Panc1 (cell line): ENCODE measurements at places on chromosomes 6 and 20. TPM values are rescaled to one million over a fixed set of nuclear protein-coding genes. Genes with fewer than 3 reads are reported as not detected.

- no peak for DNase-seq
These were observed 1295.6 kb upstream of the CITED2 start for GRCh38 chr6:140670021-140670420.

- no peak for DNase-seq
These were observed 89.1 kb downstream of the PTCHD4 start for GRCh38 chr6:48021904-48022303.

- peak; percentile 67 for DNase-seq
These were observed 4.6 kb downstream of the OR2H2 start for GRCh38 chr6:29589423-29590048.

DNA sequence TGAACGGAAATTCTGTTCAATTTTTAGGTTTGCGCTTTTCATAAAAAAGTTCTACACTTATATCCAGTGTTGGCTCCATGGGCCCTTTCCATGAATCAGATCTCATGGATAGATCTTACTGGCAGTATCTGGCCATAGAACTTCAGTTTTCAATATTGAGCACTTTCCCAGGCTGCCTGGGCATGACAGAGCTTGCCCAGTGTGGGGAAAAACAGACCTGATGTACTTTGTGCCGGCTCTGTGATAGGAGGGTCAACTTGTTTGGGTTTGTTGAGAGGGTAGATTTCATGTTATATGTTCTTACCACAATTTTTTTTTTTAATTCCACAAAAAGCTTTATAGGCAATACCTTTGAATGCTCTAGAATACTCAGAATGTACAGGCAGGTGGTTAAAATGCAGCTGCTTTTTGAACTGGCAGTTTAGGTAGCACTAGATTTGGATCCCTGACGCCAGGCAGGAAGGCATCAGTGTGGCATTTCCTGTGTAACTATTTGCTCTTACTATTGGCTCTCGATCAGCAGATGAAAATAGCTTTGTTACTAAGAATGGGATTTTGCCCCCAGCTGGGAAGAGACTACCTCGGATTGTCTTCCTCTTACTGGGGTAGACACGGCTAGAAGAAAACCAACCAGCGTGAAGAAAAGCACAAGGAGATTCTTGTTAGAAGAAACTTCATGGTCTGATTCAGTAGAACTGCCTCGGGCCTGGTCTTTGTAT is 404.9 kb upstream of the SOX4 start:
- no peak for DNase-seq

- no peak for DNase-seq
These were observed 415.8 kb downstream of the PREX1 start for GRCh38 chr20:48411919-48412522.

DNA sequence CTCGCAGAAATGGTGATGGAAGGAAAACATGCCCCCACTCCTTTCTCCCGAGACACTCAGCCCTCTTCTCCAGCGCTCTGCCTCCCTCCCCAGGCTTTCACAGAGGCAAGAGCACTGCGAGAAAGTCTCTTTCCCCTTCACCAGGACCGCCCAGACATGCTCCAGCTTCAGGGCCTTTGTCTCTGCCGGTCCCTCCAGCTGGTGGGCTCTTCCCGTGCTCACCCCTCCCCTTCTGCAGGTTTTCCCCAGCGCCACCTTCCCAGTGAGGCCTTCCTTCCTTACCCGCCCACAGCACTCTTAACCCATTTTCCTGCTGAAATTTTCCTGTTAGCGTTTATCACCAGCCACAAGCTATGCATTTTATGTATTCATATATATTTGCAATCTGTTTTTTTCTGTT is 86.2 kb downstream of the TFAP2C start:
- DNase-seq: no peak

DNA sequence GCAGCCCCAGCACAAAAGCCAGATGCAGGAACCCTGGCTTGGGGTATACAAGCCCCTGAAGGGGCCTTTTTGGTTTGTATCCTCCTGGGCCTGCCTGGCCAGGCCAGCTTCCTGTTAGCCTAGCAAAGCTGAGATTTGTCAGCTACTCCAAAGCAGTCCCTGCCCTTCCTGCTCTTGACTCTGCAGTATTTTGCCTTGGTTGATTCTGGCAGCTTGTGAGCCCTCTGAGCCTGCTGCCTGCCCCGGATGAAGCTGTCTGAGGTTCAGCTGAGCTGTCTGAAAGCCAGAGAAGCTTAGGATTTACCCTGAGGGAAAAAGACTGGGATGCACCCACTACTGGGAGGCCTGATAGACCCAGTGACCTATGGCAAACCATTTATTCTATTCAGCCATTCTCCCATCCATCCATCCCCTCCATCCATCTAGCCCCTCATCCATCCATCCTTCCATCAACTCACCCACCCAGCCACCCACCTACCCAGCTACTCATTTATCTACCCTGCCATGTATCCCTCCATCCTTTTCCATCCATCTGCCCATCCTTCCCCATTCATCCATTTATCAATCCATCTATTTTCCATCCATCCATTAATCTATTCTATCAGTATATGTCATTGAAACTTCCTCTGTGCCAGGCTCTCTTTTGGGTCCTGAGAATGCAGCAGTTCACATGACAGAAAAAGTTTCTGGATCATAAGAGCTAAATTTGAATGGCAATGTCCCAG is 307.5 kb downstream of the DHX35 start:
- no peak for DNase-seq

DNA sequence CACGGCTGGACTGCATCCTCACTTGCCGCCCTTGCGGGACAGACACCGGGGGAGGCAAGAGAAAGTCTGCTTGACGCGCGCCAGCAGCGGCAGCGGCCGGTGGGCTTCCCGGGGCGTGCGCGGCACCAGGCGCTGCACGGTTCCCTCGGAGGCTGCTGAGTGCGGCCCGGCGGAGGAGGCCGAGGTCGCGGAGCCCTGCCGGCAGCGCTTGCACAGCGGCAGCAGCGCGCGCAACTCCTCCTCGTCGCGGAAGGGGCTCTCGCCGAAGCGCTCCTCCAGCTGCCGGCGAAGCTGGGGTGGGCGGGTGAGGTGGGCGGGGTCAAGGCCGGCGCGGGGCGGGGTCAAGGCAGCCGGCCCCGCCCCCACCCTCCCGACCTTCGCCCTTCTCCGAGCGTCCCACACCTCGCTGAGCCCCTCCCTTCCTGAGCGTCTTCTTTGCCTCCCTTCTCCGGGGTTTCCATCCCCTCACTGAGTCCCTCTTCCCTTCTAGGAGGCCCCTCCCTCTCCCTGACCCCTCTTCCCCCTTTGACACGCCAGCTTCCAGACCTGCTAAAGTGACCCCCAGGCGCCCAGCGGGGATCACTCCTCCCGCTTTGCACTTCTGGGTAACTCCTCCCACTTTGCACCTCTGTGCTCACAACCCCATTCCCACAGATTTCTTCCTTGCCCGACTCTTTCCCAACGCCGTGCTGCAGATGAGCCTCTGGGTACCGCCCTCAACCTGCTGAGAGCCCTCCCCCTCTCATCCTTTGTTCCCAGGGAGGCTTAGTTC is 8.8 kb downstream of the DUSP15 start:
- no peak for DNase-seq

GRCh38 chr6:100134703-100135102 is 140.7 kb upstream of the MCHR2 start:
- DNase-seq: no peak

- DNase-seq: no peak
These were observed 26.5 kb downstream of the ULBP1 start for GRCh38 chr6:149990212-149990660.

GRCh38 chr6:11042750-11043377 is 1.2 kb downstream of the ELOVL2 start:
- no peak for DNase-seq

DNA sequence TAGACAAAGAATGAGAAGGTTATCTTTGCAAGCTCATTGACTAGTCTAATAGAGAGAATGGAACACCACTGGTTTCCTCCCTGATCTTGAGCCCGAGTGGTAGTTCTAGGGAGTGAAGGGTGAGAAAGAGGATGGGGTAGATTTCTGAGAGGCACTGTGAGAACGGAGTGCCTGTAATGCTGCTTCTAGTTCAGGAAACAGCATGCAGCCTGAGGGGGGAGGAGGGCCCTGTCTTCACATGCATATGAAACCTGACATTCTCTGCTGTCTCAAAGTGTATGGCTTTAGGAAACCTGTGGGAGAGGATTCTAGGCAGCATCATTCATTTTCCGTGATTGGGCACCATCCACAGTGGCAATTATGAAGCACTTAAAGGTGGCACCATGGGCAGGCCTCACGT is 259.4 kb upstream of the MAN1A1 start:
- no peak for DNase-seq

- DNase-seq: no peak
These were observed 6.4 kb upstream of the NCOA7 start for GRCh38 chr6:125784365-125784764.

DNA sequence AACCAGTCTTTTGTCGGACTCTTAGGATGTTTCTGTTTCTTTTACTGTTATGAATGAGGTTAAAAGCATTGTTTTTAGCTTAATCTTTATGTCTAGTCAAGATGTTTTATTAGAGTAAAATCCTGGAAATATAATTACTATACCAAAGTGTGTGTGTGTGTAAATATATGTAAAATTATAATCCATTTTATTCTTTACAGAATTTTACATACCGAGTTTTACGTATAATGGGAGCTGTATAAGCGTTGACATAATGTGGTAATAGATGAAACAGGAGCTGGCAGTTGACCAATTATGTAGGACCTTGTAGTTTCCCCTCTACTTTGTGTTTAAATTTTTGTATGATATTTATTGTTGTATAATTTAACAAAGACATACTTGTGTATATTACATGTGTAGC is 16.7 kb downstream of the MAP3K4 start:
- no peak for DNase-seq

GRCh38 chr6:41077536-41077935 is 4.8 kb downstream of the NFYA start:
- DNase-seq: no peak

GRCh38 chr6:82216549-82216948 is 31.0 kb downstream of the IBTK start:
- DNase-seq: no peak

GRCh38 chr6:125507987-125508655 is 206.4 kb upstream of the HDDC2 start:
- DNase-seq: no peak

DNA sequence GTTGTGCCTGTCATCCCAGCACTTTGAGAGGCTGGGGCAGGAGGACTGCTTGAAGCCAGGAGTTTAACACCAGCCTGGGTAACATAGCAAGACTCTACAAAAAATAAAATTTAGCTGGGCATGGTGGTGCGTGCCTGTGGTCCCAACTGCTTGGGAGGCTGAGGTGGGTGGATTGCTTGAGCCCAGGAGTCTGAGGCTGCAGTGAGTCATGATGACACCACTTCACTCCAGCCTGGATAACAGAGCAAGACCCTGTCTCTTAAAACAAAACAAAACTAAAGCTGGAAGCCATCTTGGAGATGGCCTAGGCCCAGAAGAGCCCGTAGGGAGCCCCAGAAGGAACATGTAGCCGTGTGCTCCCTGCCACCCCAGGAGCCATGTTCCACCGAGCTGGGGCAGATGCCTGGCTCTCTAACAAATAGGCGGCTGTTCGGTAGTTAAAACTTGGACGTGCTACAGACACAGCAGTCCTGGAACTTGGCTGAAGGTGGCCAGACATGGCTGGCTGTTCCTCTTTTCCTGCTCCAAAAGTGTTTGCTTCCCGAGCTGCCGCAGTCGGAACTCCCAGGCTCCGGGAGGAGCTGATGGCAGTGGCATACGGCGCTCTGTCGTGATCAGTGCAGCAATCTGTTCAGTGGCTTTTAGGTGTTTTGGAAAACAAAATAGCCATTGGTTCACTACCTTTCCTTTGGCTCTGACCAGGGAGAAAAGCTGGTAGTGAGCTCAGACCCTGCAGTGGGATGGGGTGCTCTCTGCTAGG is 37.0 kb downstream of the DYNLT1 start:
- no peak for DNase-seq

- DNase-seq: no peak
These were observed 247.9 kb downstream of the ZFAND3 start for GRCh38 chr6:38067263-38067980.

GRCh38 chr20:38985603-38986170 is 23.5 kb downstream of the DHX35 start:
- DNase-seq: no peak

- no peak for DNase-seq
These were observed 34.9 kb upstream of the FOXC1 start for GRCh38 chr6:1574890-1575209.

DNA sequence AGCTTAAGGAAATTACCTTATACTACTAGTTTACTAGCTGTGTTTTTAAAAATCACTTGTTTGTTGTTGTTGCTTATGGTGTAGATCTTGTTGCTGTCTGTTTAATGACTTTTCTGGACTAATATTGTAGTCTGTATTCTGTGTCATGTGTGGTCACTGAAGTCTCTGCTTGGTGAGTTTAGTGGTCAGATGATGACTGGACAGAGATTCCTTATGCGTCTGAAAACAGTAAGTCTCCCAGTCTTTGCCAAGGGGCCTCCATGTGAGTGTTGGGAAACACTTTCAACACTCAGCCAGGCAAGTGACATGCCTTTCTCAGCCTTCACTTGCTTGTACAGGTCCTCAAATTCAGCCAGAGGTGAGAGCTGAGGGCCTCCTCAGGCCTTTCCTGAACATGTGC is 256.9 kb upstream of the RNF24 start:
- DNase-seq: no peak

GRCh38 chr6:28357036-28357435 is 7.3 kb downstream of the ZKSCAN3 start:
- no peak for DNase-seq

GRCh38 chr6:86453232-86453631 is 484.1 kb upstream of the HTR1E start:
- DNase-seq: no peak

DNA sequence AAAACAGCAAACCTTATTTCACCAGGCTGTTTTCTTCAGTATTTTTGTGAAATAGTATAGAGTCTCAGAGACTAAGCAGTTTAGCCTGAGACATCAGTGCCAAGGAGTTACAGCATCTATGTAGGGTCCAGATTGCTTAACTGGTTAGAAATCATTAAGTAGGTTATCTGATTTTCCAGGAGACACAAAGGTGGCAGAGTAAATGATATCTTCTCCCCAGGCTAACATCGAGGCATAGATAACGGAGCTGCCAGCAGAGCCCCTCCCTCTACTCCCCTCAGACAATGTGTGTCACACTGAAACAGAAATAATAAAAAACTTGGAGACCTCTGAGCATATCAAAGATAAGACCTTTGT is 473.0 kb upstream of the CITED2 start:
- DNase-seq: no peak

DNA sequence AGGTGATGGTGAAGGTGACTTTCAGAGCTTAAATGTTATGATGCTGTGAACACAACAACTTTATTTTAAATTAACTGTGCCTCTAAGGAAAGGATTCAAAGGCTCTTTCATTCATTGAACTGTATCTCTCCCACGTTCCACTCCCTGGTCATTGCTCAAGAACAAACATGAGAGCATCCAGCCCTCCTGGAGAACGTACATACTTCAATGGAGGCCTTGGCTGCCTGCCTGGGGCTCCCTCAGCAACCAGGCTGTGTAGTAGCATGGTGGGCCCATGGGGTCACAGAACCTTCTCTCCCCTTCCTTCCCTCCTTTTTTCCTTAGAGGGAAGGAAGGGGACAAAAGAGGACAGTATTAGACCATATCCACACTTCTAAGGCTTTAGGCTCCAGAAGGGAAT is 234.3 kb downstream of the CDC5L start:
- no peak for DNase-seq

GRCh38 chr6:134511984-134512683 is 194.2 kb upstream of the SGK1 start:
- no peak for DNase-seq

Gene SUMO4
- total RNA-seq: 1.1 TPM

Gene SYNCRIP
- total RNA-seq: 141 TPM

Gene PPP1R3D
- 7.9 TPM for total RNA-seq

Gene PROCR
- 38.0 TPM for total RNA-seq

Gene MROH8
- total RNA-seq: 1.8 TPM

Gene RAB44
- not detected for total RNA-seq

Gene GSTA3
- not detected for total RNA-seq

Gene AIF1
- total RNA-seq: 0.44 TPM

Gene MCCD1
- total RNA-seq: not detected

Gene AGER
- total RNA-seq: 3.7 TPM
